ENCODE measurements at places on chromosomes 1 and 21.

- no peak for DNase-seq
Measured at GRCh38 chr1:22257290-22258275, 114.7 kb upstream of the WNT4 start.

DNA sequence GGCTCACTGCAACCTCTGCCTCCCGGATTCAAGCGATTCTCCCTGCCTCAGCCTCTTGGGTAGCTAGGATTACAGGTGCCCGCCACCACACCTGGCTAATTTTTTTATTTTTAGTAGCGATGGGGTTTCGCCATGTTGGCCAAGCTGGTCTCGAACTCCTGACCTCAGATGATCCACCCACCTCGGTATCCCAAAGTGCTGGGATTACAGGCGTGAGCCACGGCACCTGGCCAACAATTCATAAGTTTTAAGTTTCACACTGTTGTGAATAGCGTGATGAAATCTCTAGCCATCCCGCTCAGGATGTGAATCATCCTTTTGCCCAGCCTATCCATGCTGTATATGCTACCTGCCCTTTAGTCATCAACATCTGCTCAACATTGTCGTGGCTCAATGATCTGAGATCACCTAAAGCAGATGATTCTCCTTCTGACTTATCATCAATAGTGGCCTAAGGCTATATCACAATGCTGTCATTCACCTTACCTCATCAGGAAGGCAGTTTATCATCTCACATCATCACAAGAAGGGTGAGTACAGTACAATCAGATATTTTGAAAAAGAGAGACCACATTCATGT is 2.6 kb downstream of the PFDN2 start:
- DNase-seq = no peak

DNA sequence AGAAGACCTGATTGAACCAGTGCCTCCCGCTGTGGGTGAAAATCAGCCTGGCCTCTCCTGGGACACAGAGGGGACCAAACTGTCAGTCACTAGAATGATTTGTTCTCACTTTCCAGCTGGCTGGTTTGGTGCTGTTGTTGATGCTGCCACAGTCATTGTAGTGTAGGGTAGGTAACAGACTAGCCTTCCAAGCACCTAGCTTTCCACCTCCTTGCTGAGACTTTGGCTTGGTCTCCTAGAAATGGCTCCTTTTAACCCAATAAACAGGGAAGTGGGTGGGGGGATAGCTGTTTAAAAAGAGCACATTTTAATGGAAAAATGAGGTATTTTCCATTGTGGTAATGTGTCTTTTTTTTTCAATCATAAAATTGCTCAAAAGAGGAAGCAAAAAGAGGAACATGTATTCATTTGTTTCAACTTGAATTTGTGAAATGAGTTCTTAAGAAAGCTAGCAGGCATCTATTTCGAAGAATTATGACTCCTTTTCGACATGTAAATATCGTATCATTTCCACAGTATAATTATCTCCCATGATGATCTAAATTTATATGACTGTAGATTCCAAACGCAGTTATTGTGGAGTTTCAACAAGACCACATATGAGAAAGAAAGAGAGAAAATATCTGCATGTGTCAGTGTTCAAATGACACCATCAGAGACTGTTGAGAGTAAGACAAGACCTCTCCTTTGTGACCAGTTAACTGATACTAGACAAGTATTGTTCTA is 190.1 kb downstream of the HLX start:
- no peak for DNase-seq

- no peak for DNase-seq
Measured at GRCh38 chr1:175364424-175365076, 172.0 kb upstream of the KIAA0040 start.

DNA sequence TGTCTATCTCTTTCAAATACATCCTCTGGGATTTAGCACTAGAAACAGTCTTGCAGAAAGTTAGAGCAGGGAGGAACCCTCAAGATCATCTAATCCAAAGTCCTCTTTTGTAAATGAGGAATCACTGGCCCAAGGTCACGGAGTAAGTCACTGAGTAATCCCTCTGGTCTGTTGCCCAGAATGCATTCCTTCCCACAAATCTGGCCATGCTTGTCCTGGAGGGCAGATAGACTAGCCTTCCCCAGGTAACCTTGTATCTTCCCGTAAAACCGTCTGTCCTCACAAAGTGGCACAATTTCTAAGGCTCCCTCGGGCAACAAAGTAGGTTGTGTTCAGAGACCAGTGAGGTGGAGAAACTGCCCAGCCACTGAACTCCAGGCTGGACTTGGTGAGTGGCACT is 46.2 kb downstream of the DDR2 start:
- DNase-seq = no peak

- peak; percentile 80 for DNase-seq
Measured at GRCh38 chr1:204714861-204715511, 29.4 kb upstream of the LRRN2 start.

GRCh38 chr21:44991538-44992483 is 52.0 kb downstream of the SLX9 start:
- no peak for DNase-seq

- DNase-seq = no peak
Measured at GRCh38 chr1:112126598-112126997, 137.1 kb upstream of the KCND3 start.

GRCh38 chr1:202811296-202812175 is 782 bp downstream of the PCAT6 start:
- DNase-seq = peak; percentile 57

DNA sequence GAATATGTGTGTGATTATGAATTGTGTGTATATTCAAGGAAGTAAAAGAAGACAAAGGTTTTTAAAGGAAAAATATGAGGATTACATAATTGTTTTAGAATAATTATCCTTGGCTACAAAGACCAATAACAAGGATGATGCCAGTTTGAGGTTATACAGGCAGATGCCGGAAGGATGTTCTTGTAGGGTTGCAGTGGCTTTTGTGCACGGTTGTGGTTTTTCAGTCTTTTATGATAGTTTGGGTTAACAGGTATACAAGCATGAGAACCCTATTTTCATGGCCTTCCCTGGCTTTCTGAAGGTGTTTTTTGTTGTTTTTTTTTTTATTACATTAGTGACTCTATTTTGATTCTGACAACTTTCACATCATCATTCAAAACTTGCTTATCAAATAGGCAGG is 4.9 kb downstream of the CR2 start:
- no peak for DNase-seq

DNA sequence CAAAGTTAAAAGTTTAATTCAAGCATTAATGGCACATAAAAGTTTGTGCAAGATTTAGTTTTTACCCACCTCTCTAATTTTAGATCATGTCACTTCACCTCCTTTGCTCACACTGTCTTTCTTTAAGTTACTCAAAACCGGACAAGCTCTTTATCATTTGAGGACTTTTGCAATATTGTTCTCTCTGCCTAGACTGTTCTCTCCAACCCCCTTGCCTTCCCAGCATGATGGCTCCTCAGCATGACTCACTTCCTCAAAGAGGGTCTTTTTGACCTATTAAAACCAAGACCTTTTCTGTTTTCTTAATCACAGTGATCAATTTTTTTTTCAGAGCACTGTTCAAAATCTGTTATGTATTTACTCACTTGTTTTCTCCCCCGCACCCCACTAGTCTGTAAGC is 61.3 kb downstream of the XKR8 start:
- no peak for DNase-seq

- peak; percentile 13 for DNase-seq
Measured at GRCh38 chr1:9481048-9481447, 58.2 kb upstream of the SLC25A33 start.

GRCh38 chr1:18341291-18342069 is 139.2 kb upstream of the KLHDC7A start:
- no peak for DNase-seq

- no peak for DNase-seq
Measured at GRCh38 chr1:38941093-38941492, 537 bp downstream of the RHBDL2 start.
